ENCODE measurements at places on chromosomes 12 and 14. TPM values are rescaled to one million over a fixed set of nuclear protein-coding genes. Genes with fewer than 3 reads are reported as not detected.

DNA sequence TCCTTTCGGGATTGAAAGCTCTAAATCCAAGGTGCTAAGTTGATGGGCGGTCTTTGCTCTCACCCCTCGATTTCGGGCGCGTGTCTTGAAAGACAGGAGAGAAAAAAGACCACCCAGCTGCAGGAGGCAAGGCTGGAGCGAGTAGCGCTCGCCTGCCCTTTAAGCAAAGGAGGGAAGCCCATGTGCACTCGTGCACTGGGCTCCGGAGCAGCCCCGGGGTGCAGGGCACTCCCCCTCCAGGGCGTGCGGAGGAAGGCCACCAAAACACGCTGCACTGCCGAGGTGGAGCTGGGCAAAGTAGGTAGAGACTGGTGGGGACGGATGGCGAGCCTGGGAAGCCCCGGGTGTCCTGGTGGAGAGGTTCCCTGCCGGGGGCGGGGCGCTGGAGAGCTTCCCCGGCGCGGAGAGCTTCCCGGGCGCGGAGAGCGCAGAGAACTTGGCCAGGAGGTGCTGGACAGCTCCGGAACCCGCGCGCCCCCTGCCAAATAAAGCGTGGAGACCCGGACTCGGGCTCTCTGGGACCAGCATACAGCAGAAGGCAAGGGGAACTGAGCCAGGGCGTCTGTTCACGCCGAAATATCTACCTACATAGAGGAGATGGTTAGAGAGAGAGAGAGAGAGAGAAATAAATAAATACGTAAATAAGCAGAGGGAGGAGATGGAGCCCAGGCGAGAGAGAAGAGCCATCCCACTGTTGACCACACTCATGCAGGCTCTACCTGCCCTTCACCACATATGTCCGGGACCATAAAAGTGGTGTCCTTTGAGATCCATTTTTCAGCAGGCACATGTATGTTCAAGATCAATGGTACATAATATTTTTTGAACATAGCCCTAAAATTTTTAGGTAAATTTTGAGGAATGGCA is 662 bp upstream of the NELL2 start:
- DNase-seq = peak; percentile 28

DNA sequence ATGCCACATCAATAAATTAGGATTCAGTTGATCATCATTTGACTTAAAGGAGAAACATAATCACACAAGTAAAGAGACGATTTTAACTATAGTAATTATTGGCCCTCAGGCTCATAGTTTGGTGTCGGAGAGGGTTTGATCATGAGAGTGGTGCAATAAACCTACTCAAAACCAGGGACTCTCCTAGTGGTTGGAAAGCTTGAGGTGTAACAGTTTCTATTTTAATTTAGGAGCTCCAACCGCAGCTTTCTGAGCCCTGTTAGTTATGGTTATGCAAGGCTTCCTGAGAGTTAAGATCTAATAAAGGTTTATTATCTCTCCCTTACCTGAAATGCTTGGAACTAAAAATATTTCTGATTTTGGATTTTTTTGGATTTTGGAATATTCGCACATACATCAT is 36.4 kb downstream of the TMTC2 start:
- DNase-seq = no peak

DNA sequence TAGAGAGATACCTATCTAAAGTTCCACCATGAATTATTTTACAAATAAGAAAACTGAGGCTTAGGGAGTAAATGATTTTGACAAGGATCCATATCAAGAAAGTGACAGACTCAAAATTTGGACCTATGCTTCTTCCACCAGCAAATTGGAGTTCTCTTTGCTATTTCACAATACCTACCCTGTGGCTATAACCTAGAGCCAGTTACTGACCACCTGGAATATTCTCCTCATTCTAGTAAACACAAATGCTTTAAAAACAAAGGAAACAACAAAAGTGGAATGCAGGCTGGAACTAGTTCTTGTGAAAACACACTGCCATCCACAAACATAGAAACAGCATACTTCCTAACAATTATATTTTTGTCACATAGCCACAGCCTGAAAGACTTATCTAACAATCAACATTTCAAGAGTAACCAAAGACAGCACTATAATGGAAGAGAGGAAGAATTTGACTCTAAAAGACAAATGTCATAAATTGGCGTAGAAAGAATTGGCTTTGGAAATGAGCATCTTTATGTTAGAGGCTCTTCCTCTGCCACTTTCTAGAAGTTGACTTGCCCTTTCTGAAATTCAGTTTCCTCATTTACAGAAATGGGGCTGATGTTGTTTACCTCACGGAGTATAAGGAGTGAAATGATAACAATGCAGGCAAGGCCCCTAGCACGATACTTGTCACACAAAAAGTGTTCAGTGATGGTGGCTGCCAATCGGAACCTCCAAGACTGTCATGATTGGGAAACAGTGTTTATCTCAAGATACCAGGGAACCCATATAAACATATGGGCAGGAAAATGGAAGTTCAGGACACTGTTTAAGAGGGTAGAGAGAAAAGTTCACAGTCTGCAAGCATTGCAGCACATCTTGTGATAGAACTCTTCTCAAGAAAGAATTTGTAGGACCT is 138.6 kb upstream of the LGR5 start:
- no peak for DNase-seq

- DNase-seq = no peak
Observed at GRCh38 chr14:79496701-79497100, 714.6 kb downstream of the DIO2 start.

The ANO2 gene
- total RNA-seq = 16.1 TPM

Measured in left ventricle myocardium superior (tissue), 1 donor.